SK-N-MC (cell line): ENCODE measurements at places on chromosomes 3 and 15.

GRCh38 chr3:65678516-65678915, 360.2 kb downstream of the MAGI1 start:
- no peak for DNase-seq

- DNase-seq, result no peak
Observed at GRCh38 chr15:78837543-78837942, 26.3 kb upstream of the ADAMTS7 start.

- DNase-seq, result no peak
Observed at GRCh38 chr15:83516935-83517334, 69.8 kb downstream of the SH3GL3 start.

- DNase-seq, result no peak
Observed at GRCh38 chr3:197171481-197172067, 126.8 kb downstream of the DLG1 start.

DNA sequence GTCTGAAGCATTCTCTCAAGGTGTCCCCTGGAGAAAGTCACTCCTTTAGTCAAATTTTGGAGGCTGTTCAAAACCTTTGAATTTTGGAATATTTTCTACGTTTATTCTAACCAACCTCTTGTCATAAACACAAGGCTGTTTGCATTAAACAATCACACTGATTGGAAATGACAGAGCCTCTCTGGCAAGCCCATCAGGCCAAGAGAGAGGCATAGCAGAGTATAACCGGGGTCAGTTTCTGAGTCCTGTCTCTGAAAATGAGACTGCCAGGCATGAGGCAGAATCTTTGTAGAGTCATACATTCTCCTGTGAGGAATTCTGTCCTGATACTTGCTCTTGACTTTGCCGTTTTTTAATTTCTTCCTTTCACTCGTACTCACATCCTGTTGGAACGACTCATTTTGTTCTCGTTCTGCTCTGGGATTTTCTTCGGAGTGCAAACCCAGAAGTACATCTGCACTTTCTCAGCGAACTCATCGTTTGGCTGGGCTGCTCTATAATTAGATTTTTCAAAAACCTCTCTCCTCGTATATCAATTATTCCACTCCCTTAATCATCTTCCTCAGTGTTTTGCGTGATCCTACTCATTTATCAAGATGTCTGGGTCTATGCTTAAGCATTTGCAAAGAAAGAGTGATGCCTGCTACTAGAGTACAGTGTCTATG, 114.2 kb downstream of the AGBL1 start:
- DNase-seq, result no peak

GRCh38 chr3:196708467-196708866, 3.6 kb downstream of the CEP19 start:
- no peak for DNase-seq

- no peak for DNase-seq
Observed at GRCh38 chr3:51353691-51354090, 31.4 kb upstream of the MANF start.

- DNase-seq, result no peak
Observed at GRCh38 chr15:66095871-66096687, 157.5 kb downstream of the MEGF11 start.

- no peak for DNase-seq
Observed at GRCh38 chr3:189455641-189456417, 175.4 kb upstream of the TP63 start.

GRCh38 chr15:69604072-69604411, 151.4 kb downstream of the RPLP1 start:
- no peak for DNase-seq
